Mesothelial cell of epicardium (in vitro differentiated cells): ENCODE measurements at places on chromosomes 6 and 20.

- no peak for DNase-seq
Measured at GRCh38 chr6:20548264-20548663, 14.0 kb downstream of the CDKAL1 start.

DNA sequence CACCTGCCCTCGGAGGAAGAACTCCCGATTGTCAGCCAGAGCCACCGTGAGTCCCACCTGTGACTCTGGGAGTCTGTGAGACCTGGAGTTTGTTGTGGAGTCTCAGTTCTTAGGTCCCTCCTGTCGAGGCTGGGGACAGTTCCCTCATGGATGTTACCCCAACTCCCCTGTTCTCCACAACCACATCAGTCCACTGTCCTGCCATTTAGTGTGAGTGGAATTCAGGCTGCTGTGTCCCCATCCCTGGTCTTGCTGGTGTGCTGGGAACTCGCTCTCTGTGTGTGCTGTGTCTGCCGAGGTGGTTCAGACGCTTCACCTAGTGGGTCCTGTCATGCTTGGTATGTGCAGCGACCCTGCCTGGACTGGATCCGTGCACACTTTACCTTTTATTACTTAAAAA lies 163.2 kb downstream of the DTNBP1 start:
- DNase-seq, result no peak

GRCh38 chr20:19212821-19213502 lies 520 bp downstream of the SLC24A3 start:
- peak; percentile 49 for DNase-seq

- DNase-seq, result no peak
Measured at GRCh38 chr20:50735813-50736212, 4.4 kb downstream of the PARD6B start.

- no peak for DNase-seq
Measured at GRCh38 chr20:37821696-37822095, 81.2 kb upstream of the VSTM2L start.

DNA sequence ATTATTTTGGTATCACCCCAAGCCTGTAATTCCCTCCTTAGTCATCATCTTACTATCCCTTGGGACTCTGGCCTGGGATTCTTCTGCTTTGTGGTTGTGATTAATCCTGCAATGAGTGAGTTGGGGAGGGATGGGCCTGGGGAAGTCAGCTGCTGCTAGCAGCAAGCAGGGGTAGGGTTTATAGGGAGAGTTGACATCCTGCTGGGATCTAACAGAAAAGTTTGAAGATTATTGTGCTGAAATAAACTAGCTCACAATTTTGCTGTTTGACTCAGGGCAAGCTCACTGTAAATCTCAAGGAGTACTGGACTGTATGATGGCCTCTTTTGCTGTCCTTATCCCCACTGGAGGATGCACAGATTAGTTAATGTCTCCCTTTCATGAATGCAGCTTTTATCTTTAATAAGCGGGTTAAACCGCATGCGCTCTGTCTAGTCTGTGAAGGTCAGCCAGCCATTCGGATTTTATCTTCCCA lies 83.4 kb downstream of the JARID2 start:
- DNase-seq, result no peak

DNA sequence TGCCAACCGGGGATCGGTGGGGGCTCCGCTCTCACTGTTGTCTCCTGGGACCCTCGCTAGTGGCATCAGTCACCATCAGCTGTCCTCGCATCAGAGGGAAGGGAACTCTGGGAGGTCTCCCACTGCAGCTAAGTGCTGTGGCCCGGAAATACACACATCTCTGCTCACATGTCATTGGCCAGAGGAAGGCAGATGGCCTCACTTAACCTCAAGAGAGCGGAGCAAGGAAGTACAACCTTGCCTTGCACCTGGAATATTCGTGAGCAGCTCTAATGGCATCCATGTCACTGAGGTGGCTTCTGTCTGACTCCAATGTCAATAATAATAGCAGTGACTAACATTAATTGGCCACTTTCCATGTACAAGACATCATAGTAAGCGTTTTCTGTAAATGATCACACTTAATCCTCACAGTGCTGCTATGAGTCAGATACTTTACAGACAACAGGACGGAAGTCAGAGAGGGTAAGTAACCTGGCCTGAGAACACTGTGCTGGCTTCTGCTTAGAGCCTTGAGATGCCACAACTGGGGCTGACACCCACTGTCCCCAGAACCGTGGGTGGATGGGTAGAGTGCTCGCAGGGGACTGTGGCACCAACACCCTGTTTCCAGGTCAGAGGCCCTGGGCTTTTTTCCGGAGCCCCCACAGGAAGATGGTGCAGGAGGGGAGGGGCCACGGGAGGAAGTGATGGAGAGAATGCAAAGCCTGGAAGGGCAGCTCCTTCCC lies 6.0 kb downstream of the LHFPL5 start:
- DNase-seq, result no peak

- DNase-seq, result no peak
Measured at GRCh38 chr6:158763434-158764182, 55.6 kb downstream of the EZR start.

DNA sequence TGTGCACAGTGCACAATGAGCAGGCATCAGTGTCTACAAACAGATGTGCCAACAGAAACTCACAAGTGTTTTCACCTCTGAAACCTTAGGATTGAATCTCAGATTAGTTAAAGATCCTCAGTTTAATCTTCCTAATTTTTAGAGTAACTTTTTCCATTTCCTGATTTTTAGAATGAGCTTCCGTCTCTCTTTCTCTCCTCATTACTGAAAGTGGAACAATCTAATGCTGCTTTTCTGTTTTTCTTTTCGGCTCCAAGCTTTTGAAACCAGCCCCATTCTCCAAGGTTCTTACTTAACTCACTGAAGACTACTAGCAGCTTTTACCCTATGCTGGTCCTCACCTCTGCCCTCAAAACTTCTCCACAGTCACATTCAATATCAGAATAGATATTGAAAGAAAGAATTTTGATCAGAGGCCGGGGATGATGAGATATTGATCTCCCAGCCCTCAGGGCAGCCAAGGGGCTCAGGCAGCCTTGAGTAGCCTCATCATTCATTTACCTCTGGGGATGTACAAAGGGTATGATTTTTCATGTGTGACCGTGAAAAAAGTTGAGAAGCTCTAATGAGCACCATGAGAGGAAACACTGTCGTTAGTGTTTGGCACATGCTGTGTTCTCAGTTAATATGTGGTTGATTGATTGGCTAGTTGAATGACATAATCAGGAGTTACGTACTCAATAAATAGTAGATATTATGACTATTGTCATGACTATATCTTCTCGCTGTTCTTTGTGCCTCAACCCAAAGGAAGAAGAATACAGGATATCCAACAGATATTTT lies 11.9 kb upstream of the STK38 start:
- DNase-seq, result no peak

GRCh38 chr6:137884149-137884909 lies 17.3 kb downstream of the TNFAIP3 start:
- no peak for DNase-seq

- no peak for DNase-seq
Measured at GRCh38 chr6:15539722-15540270, 123.0 kb downstream of the DTNBP1 start.

GRCh38 chr6:119284861-119285521 lies 64.6 kb downstream of the MAN1A1 start:
- no peak for DNase-seq

GRCh38 chr6:38337819-38338465 lies 301.8 kb downstream of the BTBD9 start:
- no peak for DNase-seq
